ENCODE measurements at places on chromosomes 2 and 18.

- DNase-seq, result no peak
Measured at GRCh38 chr2:136178941-136179601, 61.1 kb upstream of the CXCR4 start.

GRCh38 chr18:25454270-25454659 lies 102.3 kb upstream of the ZNF521 start:
- no peak for DNase-seq

- no peak for DNase-seq
Measured at GRCh38 chr2:57965219-57965618, 81.4 kb upstream of the VRK2 start.

DNA sequence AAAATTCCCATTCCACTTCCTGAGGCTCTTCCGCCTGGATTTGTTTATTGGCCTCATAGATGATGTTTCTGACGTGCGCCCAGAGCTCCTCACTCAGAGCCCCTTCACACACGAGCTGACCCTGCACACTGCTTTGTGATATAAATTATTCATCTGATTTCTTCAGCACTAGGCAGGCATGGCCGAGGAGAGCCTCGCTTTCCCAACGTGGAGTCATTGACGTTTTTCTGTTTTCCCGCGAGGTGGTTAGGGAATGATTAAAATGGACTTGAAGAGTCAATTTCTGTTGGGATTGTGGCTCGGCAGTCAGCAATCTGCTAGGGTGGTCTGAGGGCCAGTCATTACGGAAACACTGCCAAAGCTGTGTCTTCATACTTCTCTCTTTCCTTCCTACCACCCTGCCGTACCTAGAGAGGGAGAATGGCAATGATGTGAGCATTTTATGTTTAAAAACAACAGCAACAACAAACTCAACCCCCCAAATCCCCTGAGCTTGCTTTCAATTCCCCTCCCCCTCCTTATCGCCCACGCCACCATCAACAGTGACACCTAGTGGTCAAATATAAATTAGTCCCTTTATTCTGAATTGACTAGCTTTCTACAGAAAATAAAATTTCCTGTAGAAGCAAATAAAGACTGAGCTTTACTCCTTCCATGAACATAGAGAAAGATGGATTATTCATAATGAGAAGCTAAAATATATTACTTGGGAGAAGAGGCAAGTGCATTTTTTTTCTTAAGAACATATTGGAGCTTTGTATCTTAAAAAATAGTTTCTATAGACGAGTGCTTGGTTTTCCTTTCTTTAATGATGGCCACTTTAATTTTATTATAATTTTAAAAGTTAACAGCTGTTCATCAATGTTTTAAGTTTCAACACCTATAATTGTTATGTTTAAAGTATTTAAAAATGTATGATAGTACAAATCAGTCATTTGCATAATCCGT lies 285.1 kb downstream of the MTX2 start:
- DNase-seq, result peak; percentile 30

- no peak for DNase-seq
Measured at GRCh38 chr2:40721595-40721994, 269.7 kb upstream of the SLC8A1 start.

GRCh38 chr2:195343942-195344530 lies 313.0 kb upstream of the SLC39A10 start:
- DNase-seq, result no peak

DNA sequence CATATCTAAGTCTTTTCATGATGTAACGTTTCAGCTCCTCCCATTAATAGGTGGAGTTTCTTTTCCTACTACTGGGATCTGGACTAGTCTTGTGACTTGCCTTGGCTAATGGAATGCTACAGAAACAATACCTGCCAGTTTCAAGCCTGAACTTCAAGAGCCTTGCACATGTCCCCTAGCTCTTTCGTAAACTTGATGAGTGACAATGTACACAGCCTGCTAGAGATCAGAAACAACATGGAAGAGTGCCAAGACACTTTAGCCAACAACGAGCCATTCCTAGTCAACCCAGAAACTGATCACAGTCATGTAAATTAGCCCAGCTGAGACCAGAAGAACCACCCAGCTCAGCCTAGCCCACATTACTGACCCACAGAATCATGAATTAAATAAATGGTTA lies 24.8 kb upstream of the STK39 start:
- no peak for DNase-seq

DNA sequence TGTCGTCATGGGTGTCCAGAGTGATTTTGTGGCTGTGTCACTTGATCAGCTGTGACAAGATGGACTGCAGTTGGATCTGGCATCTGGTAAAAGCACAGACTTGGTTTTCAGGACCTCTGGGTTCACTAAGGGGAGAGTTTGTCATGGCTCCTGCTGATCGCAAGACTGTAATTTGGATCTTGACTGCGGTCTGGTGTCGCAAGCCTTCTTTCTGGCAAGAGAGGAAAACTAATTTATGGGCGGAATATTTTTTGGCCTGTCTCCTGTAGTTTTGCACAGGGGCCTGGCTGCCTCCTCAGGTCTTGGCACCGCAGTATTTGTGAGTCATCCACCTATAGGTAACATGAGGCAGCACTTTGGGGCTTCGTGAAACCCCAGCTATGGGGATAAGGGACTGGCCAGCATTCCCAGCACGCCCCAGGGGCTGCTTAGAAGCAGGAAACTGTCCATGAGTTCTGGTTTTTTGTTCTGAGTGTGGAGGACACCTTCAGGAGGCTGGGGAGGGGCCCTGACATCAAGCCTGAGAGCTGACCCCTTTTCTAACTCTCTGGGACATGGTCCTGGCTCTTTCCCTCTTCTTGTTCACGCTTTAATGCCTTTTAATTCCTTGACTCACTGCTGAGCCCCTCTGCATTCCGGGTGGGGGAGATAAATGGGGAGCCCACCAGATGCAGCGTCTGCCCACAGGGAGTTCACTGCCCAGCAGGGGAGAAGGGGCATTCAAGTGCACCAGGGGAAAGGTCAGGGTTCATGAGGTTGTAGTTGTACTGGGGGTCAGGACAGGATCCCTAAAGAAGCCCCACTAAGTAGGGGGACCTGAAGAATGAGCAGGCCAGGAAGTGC lies 12.2 kb downstream of the SH3BP4 start:
- DNase-seq, result no peak

DNA sequence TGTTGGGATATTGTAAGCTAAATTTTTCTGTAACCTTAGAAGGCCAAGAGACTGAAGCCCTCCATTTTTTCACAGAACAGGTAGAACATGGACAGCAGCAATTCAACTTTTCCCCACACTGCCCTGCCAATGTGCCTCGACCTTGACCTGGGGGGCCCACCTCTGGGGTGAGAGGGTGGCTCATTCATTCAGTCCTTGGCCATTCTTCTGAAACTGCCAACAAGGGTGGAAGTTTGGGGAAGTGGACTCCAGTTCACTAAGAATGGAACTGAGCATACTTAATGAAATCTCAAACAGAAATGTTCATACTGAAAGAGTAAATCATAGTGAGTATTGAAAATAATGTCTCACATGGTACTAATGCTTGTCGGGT lies 1.1 kb downstream of the EEF1B2 start:
- no peak for DNase-seq

DNA sequence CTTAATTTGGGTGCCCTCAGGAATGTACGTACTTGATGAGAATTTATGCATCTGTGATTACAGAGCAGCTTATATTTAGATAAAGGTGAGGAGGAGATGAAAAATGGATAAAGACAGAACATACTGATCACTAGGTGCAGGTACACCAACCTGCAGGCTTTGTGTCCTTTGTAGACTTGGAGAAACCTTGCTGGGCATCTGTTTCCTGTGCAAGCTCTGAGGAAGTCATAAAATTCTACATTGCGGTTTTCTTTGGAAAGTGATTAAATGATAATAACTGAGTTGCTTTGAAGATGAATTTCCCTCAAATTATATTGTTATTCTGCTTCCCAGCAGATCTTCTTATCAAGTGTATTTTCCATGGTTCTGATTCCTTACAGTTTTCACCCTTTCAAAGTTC lies 7.7 kb downstream of the RAB27B start:
- no peak for DNase-seq

- no peak for DNase-seq
Measured at GRCh38 chr2:180559038-180559437, 421.4 kb upstream of the UBE2E3 start.

DNA sequence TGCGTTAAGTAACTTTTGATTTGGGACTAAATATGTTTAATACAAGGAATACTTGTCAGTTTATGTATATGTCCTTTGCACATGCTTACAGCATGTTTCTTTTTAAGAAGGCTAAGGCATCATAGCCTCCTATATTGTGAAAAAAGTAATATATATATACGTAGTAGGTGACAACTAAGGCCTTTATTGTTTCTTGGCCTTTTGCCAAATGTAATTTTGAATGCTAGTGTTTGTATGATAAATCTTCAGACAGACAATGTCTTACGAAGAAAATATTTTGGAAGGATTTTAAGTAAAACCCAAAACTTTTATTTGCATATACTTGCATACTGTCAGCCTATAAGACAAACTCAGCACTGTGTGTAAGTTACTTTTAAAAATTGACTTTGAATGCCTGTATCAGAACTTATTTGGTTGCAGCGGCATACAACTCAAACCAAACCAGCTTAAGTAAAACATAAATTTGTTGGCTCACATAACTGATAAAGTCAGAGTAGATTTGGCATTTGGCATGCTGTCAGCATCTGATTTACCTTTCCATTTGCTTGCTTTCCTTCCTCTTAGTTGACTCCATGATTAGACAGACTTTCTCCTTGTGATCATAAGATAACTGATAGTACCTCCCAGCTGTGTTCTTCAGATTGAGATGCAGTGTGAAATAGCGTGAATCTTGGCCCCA lies 24.4 kb downstream of the UBE2E3 start:
- DNase-seq, result no peak

DNA sequence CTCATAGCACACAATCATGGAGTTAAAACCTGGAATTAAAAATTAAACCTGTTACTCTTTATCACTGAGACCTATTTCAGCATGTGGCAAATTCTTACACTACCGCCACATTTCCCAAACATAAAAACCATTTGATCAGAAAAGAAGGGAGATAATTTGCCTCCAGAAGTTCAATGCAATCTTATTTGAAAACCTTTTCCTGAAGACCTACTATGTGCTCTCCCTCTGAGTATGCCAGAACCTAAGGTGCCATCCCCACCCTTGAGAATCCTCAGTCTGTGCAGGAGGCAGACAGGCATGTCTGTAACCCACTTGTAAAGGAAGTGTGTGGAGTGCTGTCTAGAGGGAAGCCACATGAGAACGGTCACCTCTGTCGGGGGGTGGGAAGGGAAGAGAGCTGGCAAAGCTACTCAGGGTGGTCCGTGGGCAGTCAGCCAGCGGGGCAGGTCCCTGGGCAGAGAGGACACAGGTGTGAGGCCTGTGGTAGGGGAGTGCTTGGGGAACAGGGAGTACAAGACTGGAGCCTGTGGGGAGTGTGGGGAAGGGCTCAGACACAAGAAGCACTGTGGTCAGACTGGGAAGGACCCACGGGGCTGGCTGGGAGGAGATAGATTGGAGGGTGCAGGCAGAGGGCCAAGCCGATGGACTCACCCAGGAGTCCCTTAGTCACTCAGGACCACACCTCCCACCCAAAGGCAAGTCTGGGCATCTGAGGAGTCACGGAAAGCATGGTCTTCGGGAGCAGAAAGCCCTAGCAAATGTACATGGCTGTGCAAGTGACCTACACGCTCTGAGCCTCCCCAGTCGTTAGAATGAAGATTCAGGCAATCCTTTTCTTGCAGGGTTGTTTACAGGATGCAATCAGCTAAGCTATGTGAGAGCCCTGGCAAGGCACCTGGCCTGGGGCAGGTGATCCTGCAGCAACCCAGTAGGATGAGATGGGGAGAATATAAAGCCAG lies 22.8 kb downstream of the CRACDL start:
- DNase-seq, result no peak

- DNase-seq, result no peak
Measured at GRCh38 chr2:98748292-98749065, 17.5 kb upstream of the MGAT4A start.

DNA sequence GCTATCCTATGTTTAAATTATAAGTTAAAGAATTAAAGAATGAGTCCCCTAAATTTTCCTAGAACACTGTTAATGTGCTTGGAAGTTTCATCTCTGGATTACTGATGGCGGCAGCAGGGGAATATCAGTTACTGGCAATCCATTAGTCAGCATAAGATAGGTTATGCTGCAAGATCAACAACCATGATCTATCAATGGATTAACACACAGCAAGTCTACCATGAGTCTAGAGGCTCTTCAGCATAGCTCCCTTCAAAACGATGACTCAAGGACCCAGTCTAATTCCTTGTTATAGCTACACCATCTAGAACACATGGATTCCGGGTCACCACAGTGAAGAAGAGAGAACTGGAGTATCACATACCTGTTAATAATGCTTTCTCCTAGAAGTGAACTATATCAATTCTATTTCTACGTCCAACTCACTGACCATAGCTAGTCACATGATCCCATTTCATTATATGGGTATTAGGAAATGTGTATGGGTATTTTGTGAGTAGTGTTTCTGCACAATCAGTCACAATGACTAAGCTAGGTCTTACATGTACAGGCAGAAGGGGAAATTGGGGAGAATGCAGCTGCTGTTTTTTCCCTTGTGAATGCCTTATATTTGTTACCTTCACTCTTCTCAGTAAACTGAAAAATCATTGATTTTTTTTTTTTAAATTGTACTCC lies 108.3 kb upstream of the MAPRE2 start:
- DNase-seq, result no peak

- peak; percentile 63 for DNase-seq
Measured at GRCh38 chr2:99708231-99708630, 218.4 kb upstream of the REV1 start.

DNA sequence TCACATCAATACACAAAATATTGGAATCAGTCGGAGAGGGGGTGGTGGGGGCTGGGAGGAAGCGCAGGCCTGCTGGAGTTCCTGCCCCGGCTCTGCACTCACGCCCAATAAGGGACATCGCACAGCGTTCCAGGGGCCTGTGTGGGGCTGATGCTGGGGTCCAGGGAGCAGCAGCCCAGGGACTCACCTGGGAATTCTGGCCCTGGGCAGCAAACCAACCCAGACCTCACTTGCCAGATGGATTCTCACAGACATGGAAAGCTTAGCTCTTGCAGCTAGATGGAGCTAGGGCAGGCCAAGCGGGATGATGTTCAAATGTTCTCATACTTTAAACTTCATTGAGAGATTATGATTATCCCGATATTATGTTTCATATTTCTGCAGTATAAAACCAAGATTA lies 266.6 kb upstream of the TANK start:
- DNase-seq, result peak; percentile 50

DNA sequence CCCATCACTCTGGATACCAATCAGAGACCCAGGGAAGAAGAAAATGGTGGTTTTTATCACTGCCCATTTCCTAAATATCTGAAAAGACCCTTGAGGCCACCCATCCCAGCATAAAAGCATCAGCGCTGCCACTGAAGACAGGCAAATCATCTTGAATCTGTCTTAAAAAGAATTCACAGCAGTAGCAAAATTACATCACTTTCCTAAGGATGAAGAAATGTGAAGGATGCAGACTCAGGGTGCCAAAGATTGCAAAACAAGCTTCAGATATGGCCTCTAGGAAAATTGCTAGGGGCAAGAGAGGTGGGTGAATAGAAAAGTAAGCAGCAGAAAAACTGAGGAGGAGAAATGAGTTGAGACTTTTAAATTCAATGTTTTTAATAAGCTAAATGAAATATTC lies 70.0 kb downstream of the SLC25A12 start:
- no peak for DNase-seq
